Islet precursor cell (in vitro differentiated cells): ENCODE measurements at places on chromosomes 16 and 17.

DNA sequence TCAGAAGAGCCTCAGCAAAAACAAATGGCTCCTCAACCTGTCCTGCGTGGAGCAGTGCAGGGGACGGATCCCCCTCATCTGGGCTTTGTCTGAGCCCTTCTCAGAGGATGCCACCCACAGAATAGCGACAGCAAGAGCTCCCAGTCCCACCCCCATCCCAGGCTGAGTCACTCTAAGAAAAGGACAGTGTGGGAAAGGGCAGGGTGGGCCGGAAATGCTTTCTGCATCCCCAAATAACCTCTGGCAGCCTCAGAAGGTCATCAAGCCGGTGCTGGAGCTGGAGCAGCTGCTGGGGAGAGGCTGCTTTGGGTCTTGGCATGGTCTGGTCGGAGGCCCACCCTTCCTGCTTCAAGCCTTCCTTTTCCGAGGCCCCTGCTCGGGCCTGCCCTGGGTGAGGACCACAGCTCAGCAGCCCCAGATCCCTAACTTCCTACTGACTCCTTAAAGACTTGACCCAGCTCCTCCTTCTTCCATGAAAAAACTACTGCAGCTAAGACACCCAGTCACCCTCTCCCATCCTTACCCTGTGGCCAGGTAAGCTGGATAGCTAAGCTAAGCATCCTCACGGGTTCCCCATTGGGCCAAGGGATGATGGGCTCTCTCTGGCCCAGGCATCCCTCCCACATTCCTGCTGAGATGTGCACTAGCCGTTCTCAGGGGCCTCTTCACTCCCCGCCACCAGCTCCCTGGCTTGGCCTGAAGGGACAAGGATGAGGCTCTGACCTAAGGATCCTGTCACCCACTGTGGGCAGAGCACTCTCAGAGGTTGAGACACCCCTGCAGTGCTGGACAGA, 8.7 kb downstream of the SLC12A4 start:
- DNase-seq: no peak

DNA sequence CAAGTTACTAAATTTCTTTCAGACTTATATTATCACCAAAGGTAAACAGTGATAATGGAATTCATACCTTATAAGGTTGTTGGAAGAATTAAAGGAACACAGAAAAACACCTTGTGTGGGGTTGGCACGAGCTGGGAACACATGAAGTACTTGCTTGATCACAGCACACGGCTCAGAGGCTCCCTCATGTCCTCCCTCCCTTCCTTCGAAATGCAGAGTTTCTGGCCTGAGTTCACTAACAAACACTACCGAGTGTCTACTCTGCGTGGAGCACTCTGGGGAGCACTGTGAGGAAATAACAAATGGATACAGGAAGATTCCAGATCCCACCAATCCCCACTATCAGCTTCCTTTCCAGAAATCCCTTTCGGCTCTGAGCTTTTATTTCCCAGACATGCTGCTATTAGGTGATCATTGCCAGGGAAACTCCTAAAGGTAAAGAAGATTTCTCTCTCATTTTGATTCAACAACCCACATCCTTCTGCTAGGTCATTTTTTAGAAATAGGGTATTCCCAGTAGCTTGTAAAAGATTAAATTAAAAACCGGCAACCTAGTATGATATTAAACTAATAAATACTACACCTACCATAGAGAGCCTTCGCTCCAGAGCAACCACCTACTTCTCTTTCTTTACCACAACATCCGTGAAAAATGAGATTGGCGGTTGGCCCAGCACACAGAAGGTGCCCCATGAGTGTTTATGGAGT, 6.1 kb upstream of the HNF1B start:
- no peak for DNase-seq

DNA sequence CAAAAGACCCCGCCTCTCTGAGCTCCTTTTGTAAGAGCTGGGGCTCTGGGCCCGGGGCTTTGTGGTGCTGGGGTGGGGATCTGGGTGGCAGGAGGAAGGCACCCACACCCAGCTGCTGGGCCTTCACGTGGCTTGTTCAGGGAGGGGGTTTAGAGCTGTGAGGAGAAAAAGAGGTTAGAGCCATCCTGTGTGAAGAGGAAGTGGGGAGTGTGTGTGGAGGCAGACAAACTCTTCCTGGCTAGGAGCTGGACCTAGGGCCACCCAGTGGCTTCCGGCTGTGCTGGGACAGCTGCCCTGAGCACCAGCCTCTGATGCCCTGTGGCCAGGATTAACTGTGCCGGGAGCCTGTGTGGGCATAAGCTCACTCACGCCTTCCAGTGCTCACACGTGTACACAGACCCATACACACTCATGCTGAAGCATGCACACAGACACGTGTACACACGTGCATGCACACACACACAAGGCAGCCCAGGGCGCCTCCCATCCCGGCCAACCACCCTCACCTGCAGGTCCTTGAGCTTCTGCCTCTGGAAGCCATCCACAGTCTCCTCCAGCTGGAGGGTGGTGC, 7.4 kb downstream of the CIBAR2 start:
- no peak for DNase-seq

DNA sequence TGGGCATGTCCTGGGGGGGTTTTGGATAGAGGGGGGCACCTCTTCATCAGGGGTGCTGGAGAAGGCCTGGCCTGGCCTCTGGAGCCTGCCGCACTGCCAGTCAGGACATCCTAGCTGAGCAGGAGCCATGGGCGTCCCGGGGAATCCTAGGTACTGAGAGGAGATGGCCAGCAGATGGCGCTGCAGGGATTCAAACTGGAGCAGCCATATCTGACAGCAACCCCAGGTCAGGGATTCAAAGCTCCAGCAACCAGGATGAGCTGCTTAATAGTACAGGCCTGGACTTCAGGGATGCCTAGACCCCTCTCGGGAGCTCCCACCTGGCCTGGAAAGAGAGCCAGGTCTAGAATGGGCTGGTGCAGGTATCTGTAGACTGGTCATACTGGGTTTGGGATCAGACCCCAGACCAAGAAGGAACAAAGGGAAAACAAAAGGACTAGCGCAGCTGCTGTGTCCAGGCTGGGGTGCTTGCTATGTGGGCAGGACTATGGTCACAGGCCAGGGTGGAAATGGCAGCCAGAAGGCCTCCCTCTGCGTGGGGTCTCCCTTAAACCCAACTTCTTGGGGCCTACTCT, 306.9 kb upstream of the RBFOX1 start:
- peak; percentile 92 for DNase-seq

- peak; percentile 56 for DNase-seq
Observed at GRCh38 chr16:54430491-54431030, 144.0 kb upstream of the IRX3 start.

- DNase-seq: peak; percentile 78
Observed at GRCh38 chr16:4947722-4948503, 10.2 kb upstream of the SEC14L5 start.

DNA sequence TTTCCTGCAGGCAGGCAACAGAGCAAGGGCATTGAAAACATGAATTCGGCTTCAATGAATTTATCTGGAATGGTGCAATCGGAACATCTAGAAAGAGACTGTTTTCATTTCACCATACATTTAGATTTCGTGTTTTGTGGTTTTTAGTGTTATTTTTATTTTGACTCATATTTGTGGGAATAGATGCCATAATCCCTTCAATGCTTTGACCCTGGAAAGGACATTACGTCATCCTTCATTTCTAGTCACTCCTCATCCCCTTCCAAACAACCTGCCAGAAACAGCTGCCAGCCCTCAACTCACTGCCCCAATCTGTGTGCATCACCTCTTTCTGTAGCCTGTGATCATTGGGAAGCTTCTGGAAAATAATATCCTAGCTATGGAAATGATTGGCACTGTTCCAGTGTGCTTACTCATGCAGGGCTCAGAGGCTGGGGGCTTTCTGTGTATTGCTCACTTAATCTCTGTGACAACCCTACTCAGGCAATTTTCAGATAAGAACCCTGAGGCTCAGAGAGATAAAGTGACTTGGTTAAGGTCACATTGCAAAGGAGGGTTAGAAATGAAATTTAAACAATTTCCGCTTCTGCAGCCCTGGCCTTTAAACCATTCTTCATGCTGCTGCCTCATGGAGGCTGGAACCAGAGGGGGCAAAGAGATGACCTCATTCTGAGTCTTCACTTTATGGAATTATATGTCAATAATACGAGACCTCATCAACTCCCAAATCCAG, 9.5 kb upstream of the KSR1 start:
- no peak for DNase-seq

- DNase-seq: no peak
Observed at GRCh38 chr17:78379131-78379491, 662 bp downstream of the PGS1 start.

DNA sequence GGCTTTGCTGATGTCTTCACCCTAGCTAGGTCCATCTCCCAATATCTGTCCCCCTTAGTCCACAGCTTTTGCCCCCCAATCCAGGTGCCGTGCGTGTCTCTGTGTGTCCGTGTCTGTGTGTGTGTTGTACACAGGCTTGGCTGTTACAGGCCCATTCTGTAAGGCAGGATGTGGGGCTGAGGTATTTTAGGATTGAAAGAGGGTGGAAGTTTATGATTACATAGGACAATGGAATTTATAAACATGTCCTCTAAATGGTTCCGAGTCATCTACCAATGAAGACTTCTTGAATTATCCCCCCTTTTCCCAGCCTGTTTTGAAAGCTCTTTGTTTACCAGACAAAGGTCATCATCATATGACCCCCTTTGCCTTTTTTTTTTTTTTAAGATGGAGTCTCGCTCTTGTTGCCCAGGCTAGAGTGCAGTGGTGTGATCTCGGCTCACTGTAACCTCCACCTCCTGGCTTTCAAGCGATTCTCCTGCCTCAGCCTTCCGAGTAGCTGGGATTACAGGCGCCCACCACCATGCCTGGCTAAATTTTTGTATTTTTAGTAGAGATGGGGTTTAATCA, 21.9 kb downstream of the ACE start:
- DNase-seq: no peak

- no peak for DNase-seq
Observed at GRCh38 chr17:78010759-78011158, 52.3 kb downstream of the TNRC6C start.

DNA sequence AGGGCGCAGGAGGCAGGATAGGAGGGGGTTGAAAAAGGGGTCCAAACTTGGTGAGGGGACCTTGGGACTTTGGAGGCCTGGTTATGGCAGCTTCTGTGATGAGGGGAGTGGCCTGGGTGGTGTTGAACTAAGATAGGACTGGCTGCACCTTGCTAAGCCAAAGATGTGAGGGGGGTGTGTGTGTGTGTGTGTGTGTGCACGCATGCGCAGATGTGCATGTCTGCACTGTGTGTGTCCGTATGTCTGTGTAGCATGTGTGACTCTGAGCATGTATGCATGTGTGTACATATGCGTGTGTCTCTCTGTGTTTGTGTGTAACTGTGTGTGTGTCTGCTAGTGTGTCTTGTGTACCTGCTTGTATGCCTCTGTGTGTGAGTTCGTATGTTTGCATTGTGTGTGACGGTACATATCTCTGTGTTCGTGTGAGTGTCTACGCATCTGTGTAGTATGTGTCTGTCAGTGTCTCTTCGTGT, 4.1 kb downstream of the SLC16A5 start:
- DNase-seq: peak; percentile 61

DNA sequence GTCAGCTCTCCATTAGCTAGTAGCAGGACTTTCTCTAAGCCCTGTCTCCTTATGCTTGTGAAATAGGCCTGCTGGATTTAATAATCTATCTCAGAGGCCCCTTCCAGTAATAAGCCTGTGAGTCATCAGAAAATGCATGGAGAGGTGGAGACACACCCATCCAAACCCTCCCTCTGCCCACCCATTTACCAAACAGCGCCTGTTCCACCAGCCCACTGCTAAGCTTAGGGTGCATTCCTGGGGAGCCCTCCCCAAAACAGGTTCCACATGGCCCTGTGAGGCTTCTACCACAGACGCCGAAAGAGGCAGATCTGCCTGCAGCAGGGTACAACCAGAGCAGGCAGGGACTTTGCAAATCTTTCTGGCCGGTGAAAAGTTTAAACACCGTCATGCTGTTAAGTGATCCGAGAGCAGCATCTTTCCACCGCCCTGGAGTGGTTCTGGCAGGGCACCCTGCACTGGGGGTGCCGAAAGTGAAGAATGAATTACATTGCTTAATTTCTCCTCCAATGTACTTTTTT, 99.3 kb downstream of the GAS7 start:
- DNase-seq: no peak

DNA sequence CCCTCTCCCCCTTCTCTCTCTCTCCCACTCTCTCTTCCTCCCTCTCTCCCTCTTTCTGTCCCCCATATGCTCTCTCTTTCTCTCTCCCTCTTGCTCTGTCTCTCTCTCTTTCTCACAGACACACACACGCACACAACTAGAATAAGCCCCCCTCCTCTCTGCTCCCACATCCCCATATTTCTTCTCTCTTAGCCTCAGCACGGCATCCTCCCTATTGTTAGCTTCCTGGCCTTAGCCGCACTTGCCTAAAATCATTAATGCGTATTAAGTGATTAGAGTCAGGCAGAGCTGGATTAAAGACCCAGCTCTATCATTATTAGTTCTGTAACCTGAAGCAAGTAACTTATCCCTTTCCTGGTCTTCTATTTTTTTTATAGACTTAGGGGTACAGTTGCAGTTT, 319.0 kb upstream of the C16orf82 start:
- DNase-seq: no peak

GRCh38 chr16:4409081-4409932, 7.1 kb downstream of the CORO7 start:
- DNase-seq: no peak

- DNase-seq: peak; percentile 86
Observed at GRCh38 chr17:47276868-47277267, 23.2 kb downstream of the ITGB3 start.

DNA sequence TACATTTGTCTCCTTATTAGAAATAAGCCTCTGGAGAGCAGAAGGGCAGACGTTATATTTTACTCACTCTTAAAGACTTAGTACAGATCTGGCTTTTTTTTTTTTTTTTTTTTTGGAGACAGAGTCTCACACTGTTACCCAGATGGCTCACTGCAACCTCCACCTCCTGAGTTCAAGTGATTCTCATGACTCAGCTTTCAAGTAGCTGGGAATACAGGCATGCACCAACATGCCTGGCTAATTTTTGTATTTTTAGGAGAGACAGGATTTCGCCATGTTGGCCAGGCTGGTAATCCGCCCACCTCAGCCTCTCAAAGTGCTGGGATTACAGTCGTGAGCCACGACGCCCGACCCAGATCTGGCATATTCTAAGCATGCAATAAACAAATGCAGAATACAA, 36.4 kb upstream of the TMEM97 start:
- DNase-seq: peak; percentile 84

DNA sequence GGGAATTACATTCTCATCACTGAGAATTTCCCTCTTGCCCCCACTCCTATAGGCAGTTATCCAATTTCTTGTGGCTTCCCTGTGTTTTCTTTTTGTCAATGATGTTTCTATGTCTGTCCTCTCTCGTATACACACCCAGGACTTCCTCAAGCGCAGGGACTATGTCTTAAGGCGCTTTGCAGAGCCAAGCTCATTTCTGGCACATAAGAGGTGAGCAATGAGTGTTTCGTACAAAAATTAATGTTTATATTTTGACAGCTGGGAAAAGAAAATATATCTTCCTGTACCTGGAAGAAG, 947 bp downstream of the DDX42 start:
- DNase-seq: no peak

- DNase-seq: no peak
Observed at GRCh38 chr17:76899414-76899813, 31.2 kb downstream of the MGAT5B start.

- DNase-seq: peak; percentile 81
Observed at GRCh38 chr17:79658811-79659207, 48.0 kb upstream of the RBFOX3 start.

GRCh38 chr16:56259425-56259779, 68.1 kb downstream of the GNAO1 start:
- DNase-seq: peak; percentile 82

- no peak for DNase-seq
Observed at GRCh38 chr16:16014329-16015224, 65.2 kb downstream of the ABCC1 start.
